ENCODE measurements at places on chromosomes 12 and 14.

DNA sequence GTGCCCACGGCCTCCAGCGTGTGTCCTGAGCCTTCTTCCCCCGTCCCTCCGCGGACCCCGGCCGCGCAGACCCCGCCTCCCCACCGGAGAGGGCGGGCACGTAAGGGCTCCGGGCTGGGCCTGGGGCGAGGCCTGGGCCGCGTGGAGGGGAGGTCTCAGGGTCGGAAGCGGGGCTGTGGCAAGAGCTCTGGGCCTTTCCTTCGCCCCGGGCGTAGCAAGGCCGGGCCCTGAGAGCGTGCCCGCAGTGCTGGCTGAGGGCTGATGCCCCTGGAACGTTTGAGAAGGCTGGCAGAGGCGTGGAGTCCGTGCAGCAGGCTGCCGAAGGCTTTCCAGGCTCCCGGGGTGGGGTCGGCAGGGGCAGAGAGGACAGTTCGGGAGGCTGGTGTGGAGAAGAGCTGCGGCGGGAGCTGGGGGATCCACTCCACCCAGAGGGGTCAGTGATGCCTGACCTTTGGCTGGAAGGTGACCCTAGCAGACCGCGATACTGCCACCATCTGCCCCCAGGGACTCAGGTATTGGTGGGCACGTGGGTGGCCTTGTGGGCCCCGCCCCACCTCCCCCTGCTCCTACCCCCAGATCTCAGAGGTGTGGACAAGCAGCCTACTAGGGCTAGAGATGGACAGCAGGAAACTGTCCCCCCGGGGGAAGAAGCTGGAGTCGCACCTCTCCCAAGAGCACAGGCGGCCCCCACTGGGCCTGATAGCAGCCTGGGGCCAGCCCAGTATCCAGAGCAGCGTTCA, 558 bp downstream of the TEX22 start:
- no peak for DNase-seq

- DNase-seq, result no peak
Observed at GRCh38 chr14:61644834-61645233, 50.5 kb upstream of the HIF1A start.

GRCh38 chr14:99982537-99983250, 82.5 kb upstream of the EVL start:
- DNase-seq, result no peak

GRCh38 chr14:103510724-103511693, 11.6 kb downstream of the CKB start:
- DNase-seq, result no peak

- no peak for DNase-seq
Observed at GRCh38 chr14:56522403-56522802, 57.2 kb upstream of the TMEM260 start.

- DNase-seq, result no peak
Observed at GRCh38 chr12:27922531-27923139, 49.9 kb downstream of the PTHLH start.

DNA sequence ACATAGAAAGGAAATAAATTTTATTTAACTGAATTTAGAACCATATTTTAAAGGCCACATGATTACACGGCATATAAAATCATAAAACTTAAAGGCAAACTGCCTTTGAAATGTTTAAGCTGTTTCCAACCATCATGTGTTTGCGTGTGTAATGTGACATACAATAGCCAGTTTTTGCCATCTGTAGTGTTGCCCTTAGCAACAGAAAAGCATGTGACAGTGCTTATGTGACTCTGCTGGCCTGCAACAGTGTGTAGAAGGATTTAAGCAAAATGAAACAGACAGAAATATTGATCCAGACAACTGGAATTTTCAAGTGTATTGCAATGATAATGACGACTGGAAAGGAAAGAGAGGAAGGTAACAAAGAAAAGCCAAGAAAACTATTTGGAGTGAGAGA, 49.5 kb downstream of the TSPAN19 start:
- no peak for DNase-seq

DNA sequence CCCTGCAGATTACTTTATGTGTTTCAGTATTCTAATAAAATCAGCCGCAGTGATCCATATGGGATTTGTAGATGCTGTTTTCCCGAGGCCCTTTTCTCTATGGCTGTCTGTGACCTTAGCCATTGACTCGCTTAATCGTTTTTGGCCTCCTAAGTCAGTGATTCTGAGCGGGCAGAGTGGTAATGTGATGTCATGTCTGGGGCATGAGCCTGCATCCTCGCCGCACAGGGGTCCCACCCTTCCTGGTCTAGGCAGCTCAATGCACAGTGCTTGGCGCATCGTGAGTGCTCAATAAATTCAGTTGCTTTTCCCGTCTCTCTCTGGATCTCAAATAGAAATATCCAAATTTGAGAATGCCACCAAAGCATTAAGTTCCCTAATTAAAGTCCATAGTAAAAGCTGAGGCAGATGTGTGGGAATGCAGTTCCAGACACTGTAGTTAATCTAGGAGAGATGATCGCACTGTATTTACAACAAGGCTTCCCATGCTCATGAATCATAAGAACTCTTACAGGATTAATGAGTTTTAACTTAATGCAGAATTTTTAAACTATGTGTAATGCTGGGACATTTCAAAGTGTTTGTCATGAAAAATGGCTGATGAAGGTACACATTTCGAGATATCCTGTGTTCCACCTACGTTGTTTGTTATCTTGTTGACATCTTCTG, 29.3 kb downstream of the HMGA2 start:
- DNase-seq, result no peak

DNA sequence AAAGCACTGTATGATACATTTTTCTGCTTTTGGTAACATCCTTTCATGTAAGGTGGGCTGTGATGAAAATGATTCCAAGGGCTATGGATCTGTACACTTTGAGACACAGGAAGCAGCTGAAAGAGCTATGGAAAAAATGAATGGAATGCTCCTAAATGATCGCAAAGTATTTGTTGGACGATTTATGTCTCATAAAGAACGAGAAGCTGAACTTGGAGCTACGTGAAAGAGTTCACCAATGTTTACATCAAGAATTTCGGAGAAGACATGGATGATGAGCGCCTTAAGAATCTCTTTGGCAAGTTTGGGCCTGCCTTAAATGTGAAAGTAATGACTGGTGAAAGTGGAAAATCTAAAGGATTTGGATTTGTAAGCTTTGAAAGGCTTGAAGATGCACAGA, 22.1 kb upstream of the SRGAP1 start:
- DNase-seq, result no peak

DNA sequence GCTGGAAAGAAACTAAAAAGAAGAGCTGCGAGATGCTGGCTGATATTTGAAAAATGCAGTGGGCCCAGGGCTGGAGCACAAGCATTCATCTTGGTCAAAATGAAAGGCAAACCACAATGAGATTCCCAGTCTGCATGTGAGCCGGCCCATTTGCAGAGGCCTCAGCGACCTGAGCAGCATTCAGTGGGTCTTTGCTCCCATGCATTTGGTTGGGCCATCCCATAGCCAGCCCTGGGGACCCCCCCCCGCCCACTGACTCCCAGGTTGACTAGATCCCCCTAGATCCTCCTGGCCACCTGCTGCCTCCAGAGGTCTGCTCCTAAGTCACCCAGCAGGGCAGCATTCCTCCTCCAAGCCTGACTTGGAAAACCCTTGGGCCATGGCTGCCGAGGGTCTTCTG, 59.8 kb downstream of the PRMT8 start:
- no peak for DNase-seq

- no peak for DNase-seq
Observed at GRCh38 chr12:10618338-10618987, 5.1 kb upstream of the MAGOHB start.

GRCh38 chr14:39873791-39874190, 441.6 kb upstream of the FBXO33 start:
- no peak for DNase-seq

- no peak for DNase-seq
Observed at GRCh38 chr12:9741726-9742125, 8.8 kb upstream of the CLECL1 start.
